Activated T-cell treated with anti-CD3 and anti-CD28 coated beads, Interleukin-2, amount 50 U/mL, for 72 hours (primary cell): ENCODE measurements at places on chromosomes 3 and 15. TPM values are rescaled to one million over a fixed set of nuclear protein-coding genes. Genes with fewer than 3 reads are reported as not detected.

Gene SKOR1
- 0.31 TPM for total RNA-seq

Gene MB21D2
- total RNA-seq = 26.9 TPM

Gene ALDH1A3
- not detected for total RNA-seq

Gene GHSR
- not detected for total RNA-seq

Gene GOLGA8R
- 2.6 TPM for total RNA-seq

Gene CCR8
- 1.7 TPM for total RNA-seq
